RKO (cell line): ENCODE measurements at places on chromosomes 6 and 20.
A peak's percentile ranks its signal among the peaks of the same experiment; 100 is the strongest.

GRCh38 chr6:119348748-119349360 lies 707 bp downstream of the MAN1A1 start:
- DNase-seq = no peak

- DNase-seq = no peak
Measured at GRCh38 chr6:43338243-43338642, 29.6 kb upstream of the CRIP3 start.

- no peak for DNase-seq
Measured at GRCh38 chr6:4603291-4603690, 172.9 kb upstream of the CDYL start.

GRCh38 chr6:111852725-111853124 lies 20.5 kb downstream of the FYN start:
- no peak for DNase-seq

- no peak for DNase-seq
Measured at GRCh38 chr20:63688228-63689045, 8.0 kb upstream of the TNFRSF6B start.

DNA sequence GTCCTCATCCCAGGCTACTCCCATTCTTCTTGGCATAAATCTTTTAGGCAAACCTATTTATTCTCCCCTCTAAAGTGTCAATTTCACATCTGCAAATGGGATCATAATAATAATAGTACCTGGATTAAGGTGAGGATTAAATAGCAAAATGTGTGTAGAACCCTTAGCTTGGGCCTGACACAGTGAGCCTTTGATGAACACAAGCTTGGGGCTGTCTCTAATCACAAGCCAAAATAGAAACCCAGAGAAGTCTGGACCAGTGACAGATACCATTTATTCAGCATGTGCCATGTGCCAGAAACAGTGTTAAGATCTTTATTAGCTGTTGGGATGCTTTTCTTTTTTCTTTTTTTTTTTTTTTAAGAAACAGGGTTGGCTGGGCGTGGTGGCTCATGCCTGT lies 14.9 kb upstream of the PARD6B start:
- no peak for DNase-seq

GRCh38 chr6:47111685-47112084 lies 69.6 kb upstream of the ADGRF1 start:
- no peak for DNase-seq

GRCh38 chr6:3433005-3433404 lies 23.8 kb downstream of the SLC22A23 start:
- DNase-seq = no peak

GRCh38 chr6:99136488-99136887 lies 188.7 kb upstream of the FBXL4 start:
- DNase-seq = no peak

- DNase-seq = no peak
Measured at GRCh38 chr20:20505554-20505953, 137.7 kb downstream of the INSM1 start.

GRCh38 chr6:160013987-160014868 lies 45.3 kb downstream of the IGF2R start:
- no peak for DNase-seq

DNA sequence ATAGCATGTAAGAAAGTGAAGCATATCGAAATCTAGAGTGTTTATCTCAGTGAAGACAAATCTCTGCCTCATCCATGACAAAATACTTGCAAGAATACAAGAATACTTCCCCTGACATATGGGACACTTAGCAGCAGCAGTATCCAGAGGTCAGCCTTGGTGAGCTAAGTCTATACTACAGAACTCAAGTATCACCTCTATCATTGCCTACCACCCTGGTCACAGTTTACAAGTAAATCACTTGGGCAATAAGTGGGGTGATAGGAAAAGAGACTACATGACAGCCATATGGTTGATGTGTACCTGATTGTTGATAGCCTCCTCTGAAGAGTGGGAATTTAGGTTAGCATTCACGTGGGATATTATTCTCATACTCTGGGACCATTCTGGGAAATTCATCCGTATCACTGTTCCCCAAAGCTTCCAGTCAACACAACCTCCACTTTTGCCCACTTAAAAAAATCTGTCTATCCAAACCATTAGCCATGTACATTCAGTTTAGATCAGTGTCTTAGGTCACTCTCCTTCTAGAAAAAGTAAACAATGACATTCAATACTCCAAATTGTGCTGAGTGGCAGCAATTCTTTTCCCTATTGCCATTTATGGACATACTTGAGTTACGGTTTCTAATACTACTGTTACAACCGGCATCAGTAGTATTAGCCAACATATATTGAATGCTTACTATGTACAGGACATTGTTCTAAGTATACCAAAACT lies 118.2 kb upstream of the PRSS16 start:
- DNase-seq = no peak

DNA sequence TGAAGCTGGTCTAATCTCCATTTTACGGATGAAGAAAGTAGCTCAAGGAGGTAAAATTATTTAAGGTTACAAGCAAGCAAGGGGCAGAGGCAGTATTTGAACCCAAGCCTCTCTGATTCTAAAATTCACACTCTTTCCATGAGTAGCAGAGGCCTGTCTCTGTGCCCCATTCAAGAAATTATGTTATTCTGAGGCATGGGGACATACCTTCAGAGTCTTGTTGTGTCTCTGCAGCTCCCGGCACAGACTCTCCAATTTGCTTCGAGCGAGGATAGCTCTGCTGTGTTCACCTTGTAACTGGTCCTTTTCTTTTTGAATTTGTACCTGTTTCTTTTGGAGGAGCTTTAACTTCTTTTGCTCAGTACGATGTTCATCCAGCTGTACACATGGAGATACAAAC lies 21.5 kb downstream of the TXLNB start:
- no peak for DNase-seq

GRCh38 chr6:158072083-158072721 lies 90.5 kb downstream of the SYNJ2 start:
- DNase-seq = peak; percentile 66

DNA sequence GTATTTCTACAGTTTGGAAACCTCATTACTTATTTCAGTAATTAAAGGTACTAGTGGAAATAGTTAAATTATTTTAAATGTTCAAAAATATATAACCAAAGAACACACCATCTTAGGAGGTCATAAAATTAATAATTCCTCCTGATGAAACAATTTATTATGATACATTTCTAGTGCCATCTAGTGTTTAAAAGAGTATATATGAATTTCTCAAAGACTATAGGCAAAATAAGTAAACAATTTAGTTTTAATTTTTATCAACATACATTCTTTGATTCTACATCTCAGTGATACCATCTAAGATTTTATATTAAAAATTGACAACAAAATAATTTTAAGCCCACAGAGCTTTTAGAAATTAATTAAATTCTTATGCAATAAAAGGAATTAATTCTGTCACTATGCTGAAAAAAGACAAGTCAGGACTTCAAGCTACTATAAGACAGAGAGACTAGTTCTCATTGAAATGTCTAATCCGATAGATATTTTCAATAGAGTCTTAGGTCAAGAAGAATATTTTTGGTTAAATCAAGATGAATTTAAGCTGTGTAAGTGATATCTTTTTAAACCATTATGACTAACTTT lies 107.8 kb upstream of the RNF217 start:
- peak; percentile 34 for DNase-seq

DNA sequence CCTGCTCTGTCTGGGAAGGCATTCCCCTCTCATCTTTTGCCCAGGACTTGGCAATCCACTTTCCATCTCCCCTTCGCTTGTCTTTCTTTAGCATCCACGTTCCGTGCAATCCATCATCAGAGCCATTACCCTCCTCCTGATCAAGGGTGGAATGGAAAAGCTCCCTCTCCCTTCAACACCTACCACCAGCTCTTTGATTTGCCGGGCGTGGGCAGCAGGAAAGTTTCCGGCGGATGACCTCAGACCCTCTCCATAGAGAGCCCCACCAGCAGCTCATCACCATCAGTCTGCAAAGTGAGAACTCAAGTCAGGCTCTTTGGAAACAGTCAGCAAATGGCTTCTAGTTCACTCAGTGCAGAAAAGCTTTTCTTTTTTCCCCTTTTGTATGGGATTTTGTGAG lies 76.2 kb downstream of the TSHZ2 start:
- DNase-seq = no peak

DNA sequence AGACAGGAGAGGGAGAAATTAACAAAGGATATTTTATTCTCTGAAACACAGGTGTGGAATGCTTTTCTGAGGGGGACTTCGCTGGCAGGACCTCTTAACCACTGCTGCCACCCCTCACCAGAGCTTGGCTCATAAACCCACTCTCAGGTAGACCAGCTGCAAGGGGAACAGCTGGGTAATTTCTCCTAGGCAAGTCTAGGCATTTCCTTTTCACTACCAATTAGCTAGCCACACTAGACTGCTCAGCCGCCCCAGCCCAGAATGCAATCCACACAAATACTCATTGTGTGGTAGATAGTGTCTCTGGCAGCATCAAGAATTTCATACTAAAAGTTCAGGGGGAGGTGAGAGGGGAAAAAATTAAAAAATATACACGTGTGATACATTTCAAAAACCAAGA lies 267.6 kb upstream of the ID4 start:
- DNase-seq = no peak
